Non-pigmented ciliary epithelial cell (primary cell): ENCODE measurements at places on chromosomes 5 and 9.

DNA sequence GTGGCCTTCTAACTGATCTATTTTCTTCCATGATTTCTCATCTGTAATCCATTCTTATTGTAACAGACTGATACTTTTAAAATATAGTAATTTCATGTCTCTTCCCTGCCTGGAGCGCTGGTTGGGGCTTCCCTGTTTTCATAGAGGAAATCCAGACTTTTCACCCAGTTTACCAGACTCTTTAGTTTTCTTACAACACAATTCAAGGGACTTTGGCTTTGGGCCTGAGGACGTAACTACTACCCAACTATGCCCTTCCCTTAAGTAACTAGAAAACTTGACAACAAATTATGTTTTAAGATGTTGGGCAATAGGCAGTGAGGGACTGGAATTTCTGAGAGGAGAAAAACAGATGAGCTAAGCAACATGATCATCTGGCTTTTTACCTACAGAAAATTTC is 289.6 kb downstream of the FGF10 start:
- DNase-seq = no peak

GRCh38 chr5:115850744-115851416 is 9.1 kb downstream of the AP3S1 start:
- DNase-seq = no peak

DNA sequence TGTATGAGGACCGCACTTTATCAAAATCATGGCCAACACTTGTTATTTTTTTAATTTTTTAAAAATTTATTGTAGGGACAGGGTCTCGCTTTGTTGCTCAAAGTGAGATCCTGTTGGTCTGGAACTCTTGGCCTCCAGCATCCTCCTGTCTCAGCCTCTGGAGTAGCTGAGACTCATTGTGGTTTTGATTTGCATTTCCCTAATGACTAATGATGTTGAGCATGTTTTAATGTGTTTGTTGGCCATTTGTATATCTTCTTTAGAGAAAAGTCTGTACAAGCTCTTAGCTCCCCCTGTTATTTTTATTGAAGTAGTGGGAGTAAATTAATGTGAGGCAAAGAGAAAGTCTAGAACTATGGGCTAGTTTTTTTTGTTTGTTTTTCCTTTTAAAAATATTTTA is 1.6 kb upstream of the RPS6 start:
- DNase-seq = no peak

DNA sequence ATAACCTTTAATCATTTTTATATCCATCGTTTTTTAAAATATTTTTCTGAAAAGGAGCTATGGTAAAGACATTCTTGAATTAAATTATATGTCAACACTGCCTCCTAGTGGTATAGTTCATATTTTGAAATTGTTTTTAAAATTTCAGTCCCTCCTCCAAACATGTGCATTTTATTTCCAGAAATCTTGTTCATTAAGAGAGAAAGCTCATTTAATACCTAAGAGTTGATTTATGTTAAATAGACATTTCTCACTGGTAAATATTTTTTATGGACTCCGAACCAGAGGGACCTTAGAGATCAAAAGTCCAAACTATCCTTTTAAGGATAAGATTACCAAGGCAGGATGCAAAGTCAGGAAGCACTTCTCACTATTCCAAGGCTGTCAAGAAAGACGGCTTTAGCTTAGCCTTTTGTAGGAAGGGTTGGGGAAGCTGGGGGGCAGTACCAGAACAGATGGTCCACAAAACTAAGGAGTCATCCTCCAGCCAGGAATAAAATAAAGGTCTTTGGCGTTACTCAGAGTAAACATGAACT is 21.6 kb downstream of the BHMT start:
- no peak for DNase-seq

- DNase-seq = no peak
These were observed 22.5 kb upstream of the C9orf72 start for GRCh38 chr9:27595733-27596132.

DNA sequence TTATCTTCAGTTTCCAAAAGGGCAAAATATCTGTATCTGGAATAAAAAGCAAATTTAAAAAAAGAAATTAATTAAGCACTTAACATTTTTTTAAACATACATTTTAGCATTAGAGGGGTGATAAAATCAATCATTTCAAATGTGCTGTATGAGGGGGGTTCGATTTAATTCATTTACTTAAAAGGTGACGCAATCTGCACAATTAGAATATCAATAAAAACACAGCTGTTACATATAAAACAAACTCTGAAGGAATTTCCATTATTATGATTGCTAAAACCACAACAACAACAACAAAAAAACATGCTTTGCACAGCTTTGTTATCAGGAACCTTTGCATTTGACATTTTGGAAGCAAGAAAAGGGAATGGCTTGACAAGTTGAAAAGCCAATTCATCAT is 71.6 kb upstream of the C6 start:
- DNase-seq = no peak

- peak; percentile 43 for DNase-seq
These were observed 118.7 kb upstream of the CCDC112 start for GRCh38 chr5:115415143-115415491.

- DNase-seq = no peak
These were observed 326.5 kb downstream of the CAAP1 start for GRCh38 chr9:26566141-26566540.

DNA sequence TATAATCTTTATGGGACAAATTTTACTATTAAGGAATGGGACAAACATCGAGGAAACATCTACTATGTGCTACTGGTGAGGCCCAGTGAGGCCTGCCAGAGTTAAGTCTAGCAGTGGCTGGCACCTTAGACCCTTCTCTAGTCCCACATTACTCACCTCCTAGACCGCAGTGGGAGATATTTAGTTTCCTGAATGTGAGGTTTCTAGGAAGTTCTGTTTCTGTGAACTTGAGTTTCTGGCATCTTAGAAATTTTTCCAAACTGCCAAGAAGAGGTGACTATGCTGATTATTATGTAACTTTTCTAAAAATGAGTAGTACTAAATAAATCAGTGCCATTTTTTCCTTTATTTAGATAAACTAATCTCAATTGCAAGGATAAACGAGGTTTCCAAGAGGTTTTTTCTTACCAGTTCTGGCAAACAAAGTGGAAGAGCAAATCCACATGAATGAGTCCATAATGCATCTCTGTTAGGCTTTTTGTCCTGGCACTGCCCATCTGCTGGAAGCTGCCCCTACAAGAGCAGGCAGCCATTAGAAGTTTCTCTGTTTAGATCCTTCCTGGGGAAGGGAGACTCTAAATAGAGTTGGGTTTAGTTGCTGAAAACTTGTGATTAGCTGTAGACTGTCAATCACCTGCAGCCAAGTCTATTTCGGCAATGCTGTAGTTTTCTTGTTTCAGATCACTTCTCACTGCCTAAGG is 348.7 kb downstream of the MAN2A1 start:
- no peak for DNase-seq

DNA sequence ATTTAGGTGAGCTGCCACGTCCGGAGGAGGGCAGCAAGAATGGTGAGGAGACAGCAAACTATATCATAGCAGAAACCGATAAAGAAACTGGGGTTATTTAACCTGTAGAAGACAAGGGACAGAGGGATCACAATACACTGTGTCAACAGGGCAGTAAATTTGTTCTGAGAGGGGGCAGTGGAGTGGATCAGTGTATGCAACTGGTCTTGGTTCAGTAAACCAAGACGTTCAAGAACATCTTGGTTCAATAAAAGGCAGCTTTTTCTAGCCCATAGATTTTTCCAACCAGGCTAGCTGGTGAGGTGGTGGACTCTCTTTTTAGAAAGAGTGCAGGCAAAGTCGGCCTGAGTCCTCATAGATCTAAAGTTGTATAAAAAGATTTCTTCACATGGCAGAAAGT is 55.3 kb downstream of the PLAC8L1 start:
- DNase-seq = no peak

DNA sequence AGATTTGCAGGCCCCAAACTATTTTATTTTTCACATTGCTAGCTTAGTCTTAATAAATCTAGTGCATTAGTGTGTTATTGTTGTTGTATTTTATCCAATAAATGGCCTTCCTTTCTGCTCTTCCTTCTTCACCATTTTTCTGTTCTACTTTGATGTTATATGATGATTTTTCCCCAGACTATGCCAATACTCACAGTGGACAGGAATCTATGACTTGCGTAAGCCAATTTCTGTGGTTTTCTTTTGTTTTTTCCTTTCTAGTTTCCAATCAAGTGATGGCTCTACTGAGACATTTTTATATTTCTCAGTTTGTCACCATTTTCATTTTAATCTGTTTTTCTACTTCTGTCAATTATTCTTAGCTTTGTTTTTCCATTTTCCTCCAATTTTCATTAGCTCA is 106.8 kb upstream of the FBXL7 start:
- DNase-seq = no peak

- no peak for DNase-seq
These were observed 51.8 kb upstream of the CTNNAL1 start for GRCh38 chr9:109064963-109065702.

- no peak for DNase-seq
These were observed 239.3 kb upstream of the SGCD start for GRCh38 chr5:156087577-156088110.

DNA sequence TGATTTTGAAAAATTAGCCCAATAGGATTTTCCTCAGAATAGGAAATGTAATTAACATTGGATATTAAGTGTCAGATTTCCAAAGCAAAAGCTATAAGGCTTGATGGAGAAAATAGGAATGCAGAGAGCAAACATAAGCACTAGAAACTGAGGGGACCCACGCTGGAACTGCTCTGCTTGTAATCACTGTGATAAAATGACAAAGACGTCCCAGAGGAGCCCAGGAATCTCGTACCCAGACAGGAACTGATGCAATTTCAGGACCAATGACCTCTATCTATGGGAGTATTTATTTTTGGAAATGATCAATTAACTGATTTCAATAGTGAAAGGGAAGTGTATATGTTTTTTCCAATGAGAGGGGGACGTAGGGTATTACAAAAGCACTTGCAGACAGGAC is 714.5 kb upstream of the WWC1 start:
- DNase-seq = no peak

GRCh38 chr5:78647838-78648358 is 674 bp downstream of the LHFPL2 start:
- DNase-seq = no peak

DNA sequence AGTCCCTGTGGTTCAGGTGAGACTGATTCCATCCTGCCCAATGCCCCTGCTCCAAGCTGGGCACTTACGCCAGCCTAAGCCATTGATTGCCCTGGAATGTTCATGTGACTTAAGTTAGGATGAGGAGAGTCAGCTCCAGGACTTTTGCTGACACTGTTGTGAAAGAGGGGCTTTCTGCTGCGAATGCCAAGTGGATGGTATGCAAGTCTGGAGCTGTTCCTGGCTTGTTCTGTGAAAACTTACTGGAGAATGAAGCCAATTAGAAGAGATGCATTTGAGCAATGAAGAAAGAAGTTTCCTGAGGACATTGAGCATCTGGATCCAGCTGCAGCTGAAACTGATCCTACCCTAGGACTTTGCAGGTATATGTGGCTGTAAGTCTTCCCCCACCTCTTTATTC is 61.2 kb upstream of the ZFR start:
- DNase-seq = no peak

DNA sequence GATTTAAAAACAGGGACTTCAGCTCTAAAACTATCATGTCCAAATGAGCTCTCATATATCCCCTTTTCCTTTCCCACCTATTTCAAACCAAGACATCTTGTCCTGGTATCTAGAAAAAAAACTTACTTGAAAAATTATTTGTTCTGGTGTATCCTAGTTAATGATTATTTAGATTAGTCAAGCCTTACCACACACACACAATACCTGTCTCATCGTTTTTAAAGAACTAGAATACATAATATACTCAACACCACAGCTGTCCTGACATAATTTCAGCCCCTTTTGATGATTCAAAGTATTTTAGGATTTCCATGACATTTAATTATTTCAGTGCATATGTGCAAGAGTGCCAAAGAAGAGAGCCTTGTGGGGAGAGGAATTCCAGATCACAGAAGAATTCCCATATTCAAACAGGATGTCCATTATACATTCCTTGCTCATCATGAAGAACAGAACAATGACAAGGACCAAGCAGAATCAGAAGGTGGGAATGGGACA is 233.7 kb downstream of the SMARCA2 start:
- no peak for DNase-seq

DNA sequence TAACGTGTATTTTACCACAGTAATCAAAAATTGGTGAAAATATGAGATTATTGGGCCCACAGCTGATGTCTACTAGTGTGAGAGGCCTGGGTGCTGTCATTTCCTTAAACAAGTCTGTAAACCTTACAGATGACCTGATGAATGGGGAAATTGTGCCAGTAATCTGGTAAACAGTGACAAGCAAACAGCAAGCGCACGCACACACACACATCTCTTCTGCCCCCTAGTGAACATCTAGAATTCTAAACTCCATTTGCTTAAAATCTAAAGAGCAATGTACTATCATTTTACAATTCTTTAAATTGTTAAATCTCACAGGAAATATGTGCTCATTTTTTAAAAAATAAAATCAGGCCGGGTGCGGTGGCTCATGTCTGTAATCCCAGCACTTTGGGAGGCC is 7.5 kb upstream of the RAPGEF1 start:
- no peak for DNase-seq

DNA sequence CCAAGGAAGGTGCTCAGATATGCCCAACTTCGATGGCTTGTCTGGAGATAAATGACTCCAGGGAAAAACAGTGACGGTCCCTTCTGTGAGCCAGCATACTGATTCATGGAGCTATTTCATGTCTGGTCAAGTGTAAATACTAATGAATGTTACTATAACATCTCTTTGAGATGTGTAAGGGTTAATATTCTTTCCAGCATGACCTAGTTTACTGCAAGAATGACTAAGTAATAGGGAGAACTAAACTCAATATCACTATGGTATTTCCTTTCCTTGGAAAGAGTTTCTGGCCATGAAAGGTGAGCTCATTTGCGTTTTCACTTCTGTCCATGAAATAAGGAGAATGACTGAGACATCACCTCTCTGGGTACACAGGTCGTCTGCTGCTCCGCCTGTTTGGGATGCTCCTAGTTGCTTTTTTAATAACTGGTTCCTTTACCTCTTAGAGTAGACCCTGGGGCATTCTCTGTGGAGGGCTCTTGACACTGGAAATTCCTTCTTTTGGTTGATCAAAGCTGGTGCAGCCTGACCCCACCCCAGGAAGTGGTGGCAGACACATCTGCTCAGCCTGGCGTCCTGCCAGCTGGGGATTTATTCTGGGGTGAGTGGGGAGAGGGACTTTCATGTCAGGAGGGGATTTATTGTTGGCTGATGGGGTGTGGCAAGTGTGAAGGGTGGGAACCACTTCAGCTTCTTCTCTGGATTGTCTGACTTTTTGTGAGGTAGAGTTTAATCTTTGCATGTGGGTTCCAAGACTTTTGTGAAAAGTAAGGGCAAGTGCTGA is 250.0 kb upstream of the MPDZ start:
- DNase-seq = no peak

GRCh38 chr5:168282120-168282519 is 9.3 kb upstream of the WWC1 start:
- DNase-seq = peak; percentile 22

GRCh38 chr9:90322296-90322695 is 320.3 kb downstream of the DIRAS2 start:
- no peak for DNase-seq

DNA sequence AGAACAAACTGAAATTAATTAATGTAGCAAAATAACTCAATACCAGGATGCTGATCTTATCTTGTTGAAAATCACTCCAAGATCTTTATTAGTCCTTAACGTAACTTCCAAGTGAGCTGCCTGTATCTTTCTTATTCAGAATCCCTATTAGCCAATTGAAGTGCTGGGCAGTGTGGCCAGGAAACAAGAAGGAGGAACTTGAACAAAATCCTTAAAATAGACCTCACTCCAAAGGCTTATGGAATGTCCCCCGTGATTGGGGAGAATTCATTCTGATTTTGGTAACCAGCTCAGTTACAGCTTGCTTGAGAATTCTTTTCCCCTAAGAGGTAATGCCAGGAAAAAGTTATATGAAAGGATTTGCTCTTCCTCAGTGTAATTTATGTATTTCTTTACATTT is 171.0 kb downstream of the DEPDC1B start:
- DNase-seq = no peak
